ENCODE measurements at places on chromosomes 11 and 22.

DNA sequence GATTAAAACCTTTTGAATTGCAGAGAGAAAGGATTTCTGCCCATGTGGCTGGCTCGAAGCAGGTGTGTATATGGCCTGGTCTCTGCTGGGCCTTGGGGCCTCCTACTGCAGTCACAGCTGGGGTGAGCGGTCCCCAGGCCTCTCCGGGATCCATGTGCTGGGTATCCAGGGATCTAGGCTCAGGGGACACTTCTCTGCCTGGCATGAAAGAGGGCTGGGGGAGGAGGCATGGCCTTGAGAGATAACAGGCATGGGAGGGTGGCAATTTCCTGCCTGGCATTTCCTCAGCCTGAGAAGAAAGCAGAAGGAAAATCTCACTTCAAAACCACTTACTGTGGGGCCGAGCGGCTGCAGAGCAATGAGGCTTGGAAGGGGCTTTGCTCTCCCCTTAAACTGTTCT is 20.3 kb upstream of the PARVG start:
- DNase-seq = no peak

- DNase-seq = no peak
Observed at GRCh38 chr11:83721263-83721662, 435.1 kb upstream of the CCDC90B start.

GRCh38 chr22:50199829-50200460 is 866 bp upstream of the SELENOO start:
- no peak for DNase-seq

DNA sequence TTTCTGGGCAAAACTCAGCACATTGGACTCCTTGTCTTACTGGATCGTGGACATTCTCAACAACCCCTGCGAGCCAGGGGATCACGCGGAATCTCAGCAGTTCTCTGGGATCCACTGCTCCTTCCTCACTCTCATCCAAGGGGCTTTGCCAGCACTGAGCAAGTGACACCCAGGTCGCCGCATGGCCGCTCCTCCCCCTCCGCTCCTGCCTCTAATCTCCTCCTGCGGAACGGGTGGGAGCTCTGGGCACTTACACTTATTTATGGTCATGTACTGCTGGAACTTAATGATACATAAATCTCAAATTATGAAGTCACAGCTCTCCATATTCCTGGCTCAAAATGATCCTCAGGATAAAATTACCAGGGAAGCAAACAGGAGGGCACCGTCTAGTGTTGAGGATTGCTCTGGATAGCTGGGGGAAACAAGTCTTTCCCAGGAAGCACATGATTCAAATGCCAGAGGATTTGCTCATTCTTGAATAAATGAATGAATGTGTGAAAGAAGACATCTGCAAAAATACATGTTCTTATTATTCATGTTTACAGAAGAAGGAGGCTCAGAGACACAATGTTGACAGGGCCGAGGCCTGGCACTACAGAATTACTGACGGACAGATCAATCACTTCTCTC is 1077.3 kb downstream of the TBC1D22A start:
- DNase-seq = no peak

- no peak for DNase-seq
Observed at GRCh38 chr11:23480736-23481135, 620.5 kb upstream of the CCDC179 start.

GRCh38 chr22:47207387-47207786 is 444.9 kb downstream of the TBC1D22A start:
- DNase-seq = no peak

DNA sequence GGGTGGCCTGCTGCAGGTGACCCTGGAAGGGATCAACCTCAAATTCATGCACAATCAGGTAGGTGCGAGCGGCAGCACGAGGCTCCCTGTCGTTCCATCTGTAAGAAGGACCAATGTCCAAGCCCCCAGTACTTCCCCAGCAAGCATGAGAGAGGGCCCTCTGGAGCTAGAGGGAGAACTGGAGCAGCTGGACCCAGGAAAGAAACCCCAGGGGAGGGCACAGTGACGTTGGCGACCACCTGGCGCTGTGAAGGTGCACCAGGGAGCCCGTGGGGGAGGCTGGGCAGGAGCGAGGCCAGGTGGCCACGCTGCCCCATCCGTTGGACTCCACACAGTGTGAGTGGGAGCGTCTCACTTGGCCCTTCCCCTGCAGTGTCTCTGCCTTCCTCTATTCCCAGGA is 28.0 kb downstream of the MYBPC3 start:
- no peak for DNase-seq

GRCh38 chr11:70886676-70887541 is 365.5 kb downstream of the SHANK2 start:
- no peak for DNase-seq

GRCh38 chr11:76166314-76166713 is 40.0 kb downstream of the WNT11 start:
- DNase-seq = no peak

DNA sequence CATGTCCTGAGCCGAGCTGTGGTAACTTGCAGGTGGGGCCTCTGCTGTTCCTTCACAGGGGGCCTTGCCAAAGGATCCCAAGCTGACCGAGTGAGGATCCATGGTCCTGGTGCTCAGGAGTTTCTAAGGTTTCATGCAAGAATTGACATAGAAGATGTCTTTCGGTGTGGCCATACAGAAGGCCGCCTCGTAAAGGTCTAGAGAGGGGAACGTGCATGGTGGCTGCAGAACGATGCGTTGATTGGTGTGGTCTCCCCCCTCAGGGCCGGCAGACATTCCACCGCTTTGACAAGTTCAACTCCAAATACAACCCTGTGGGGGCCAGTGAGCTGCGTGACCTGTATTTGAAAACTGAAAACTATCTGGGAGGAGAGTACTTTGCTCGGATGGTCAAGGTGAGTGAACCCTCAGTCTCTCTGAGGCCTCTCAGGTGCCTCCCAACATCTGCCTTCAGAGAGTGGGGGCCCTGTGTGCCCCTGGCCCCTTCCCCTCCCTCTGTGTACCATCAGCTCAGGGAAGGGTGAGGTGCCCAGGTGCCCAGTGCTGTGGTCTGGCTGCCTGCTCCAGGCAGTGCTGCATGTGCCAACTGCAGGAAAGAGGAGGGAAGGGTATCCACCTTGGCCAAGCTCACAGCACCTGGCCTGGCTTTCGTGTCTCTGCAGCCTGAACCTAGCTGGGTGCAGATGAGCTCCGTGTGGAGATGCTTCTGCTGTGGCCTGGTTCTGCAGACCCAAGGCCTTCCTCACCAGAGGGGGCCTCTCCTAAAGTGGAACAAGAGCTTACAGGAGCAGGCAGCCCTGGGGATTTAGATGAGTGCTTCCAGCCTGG is 39.8 kb downstream of the AMPD3 start:
- DNase-seq = no peak

- DNase-seq = no peak
Observed at GRCh38 chr22:38451864-38452263, 3.1 kb downstream of the KCNJ4 start.

- no peak for DNase-seq
Observed at GRCh38 chr11:21820176-21820575, 372.7 kb upstream of the ANO5 start.

DNA sequence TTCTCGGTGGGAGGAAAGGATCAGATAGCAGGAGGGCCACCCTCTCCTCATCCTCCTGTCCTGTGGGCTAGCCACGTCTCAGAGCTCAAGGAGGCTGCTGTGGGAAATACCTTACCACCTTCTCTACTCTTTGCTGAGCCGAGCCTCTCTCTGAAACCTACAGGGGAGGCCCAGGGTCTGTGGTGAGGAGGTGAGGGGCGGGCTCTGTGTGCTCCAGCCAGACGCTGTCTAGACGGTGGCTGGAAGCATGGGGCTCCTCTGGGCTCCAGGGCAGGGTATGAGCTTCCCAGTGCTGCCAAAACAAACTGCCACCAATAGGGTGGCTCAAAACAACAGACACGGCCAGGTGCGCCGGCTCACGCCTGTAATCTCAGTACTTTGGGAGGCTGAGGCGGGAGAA is 5.5 kb upstream of the TMPRSS6 start:
- no peak for DNase-seq

- DNase-seq = no peak
Observed at GRCh38 chr22:22547692-22548300, 11.3 kb downstream of the PRAME start.
